ENCODE measurements at places on chromosomes 5 and 9.

DNA sequence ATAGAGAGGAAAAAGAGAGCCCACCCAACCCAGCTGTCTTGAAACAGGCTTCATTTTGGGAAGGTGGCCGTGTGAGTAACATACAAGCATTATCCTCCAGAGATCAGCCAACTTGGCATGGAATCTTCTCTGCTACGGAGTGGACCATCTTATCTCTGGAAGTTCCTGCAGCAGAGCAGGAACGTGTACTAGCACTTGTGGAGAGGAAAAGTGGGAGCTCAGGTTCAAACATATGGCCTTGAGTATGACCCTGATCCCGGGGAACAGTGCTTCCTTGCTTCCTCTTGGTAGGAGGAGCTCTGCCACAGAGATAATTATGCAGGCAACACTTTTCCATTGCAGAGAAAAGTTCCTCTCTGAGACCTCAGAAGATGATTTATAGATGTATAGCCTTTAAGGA lies 490.4 kb upstream of the ACO1 start:
- no peak for DNase-seq

GRCh38 chr5:171614971-171615653 lies 170.5 kb upstream of the SMIM23 start:
- no peak for DNase-seq

DNA sequence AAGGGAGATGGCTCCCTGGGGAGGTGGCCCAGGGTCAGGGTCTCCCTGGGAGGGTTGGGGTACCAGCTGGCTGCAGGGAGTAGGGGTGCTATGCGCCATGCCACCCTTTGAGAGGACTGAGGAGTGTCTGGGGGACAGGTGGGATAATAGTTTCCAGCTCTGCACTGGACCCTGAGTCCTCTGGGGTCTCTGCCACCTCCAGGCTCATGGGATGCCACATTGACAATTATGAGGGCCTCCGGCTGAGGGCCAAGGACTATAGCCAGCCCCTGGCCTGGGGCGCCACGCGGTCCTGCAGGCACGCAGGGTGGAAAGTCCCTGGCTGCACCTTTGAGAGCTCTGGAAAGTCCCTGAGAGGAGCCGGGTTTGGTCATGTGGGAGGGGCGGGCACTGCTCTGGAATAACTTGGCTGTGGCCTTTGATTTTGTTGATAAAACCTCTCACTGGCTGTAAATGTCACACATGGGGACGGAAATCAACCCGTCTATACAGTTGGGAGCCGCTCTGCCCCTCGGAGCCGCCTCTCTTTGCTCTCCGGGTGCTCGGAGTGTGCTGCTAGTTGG lies 16.0 kb downstream of the TRAF2 start:
- DNase-seq = peak; percentile 85

DNA sequence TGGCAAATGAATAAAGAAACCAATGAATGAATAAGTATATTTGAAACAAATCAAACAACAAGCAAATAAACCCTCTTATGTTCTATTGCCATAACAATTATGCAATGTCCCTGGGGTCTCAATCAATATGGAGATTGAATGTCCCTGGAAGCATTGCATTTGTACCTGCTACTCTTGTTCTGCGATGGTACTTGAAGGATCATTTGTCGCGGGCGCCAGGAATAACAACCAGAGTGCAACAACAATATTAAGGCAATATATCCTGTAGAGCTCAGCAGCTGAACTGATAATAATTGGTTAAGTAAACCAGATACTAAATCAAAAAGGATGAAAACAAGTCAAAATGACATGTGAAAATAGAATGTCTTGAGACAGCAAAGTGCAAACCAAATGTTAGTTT lies 1001.9 kb upstream of the NUDT12 start:
- no peak for DNase-seq

DNA sequence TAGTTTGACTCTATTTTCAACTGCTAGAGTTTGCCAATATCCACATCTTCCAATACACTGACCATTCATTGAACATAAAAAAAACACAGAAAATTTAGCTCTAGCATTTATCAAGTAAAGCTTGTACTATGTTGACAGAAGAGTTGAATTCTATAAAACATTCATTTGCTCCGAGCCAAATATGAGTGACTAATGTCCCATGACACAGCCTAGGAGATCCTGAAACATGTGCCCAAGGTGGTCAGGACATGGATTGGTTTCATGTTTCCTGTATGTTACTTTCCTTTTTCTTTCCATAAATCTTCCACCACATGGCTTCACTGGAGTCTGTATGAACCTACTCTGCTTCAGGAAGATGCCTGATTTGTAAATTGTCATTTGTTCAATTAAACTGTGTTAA lies 122.4 kb upstream of the PRDM9 start:
- DNase-seq = no peak

GRCh38 chr5:65727491-65728156 lies 5.6 kb downstream of the NLN start:
- no peak for DNase-seq

GRCh38 chr9:91522481-91522880 lies 98.8 kb upstream of the NFIL3 start:
- no peak for DNase-seq

GRCh38 chr9:9749591-9749990 lies 863.2 kb downstream of the PTPRD start:
- no peak for DNase-seq

- no peak for DNase-seq
Observed at GRCh38 chr9:3243683-3244082, 282.1 kb downstream of the RFX3 start.

DNA sequence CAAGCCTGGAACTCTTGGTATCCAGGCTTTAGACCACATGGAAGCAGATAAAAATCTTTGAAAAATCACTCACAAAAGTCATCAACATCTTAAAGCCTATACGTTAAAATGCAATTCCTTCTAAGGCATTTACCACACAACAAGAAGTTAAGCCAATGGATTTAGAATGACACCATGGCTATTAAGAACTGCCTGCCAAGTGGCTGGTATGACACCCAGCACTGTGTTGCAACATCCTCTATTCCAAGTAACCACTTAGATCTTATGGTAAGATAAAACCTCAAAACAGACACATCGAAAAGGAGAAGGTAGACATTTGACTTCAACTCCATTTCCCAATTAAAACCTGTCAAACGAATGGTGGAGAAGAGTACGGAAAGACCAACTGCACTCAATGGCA lies 344.2 kb upstream of the SLC30A5 start:
- no peak for DNase-seq

- peak; percentile 18 for DNase-seq
Observed at GRCh38 chr9:113219969-113220368, 1.1 kb downstream of the FKBP15 start.

GRCh38 chr9:35743452-35743851 lies 5.6 kb downstream of the GBA2 start:
- no peak for DNase-seq

- no peak for DNase-seq
Observed at GRCh38 chr9:88307136-88307535, 81.1 kb upstream of the SPIN1 start.

DNA sequence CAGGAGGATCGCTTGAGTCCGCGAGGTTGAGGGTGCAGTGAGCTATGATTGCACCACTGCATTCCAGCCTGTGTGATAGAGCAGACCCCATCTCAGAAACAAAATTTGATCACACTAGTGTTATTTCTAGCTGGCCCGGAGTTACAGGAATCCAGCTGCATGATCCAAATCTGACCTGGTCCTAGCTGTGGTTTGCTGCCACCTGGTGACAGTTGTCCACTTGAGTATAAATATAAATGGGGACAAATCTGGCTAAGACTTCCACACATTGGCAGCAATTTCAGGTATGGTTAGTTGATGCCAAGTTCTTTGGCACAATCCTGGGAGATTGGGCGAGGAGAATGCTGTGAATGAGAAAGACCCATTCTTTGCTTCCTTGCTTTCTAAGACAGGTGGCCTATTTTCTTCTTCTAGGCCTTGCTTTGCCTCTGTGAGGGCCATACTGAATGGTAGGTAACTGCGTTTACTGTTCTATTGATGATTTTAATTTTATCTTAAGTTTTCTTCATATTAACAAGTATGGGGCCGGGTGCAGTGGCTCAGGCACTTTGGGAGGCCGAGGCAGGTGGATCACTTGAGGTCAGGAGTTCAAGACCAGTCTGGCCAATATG lies 35.4 kb downstream of the UBE2R2 start:
- peak; percentile 75 for DNase-seq

GRCh38 chr5:4099386-4099785 lies 503.8 kb downstream of the IRX1 start:
- no peak for DNase-seq

GRCh38 chr5:80961376-80962281 lies 1.5 kb downstream of the RASGRF2 start:
- DNase-seq = peak; percentile 7

GRCh38 chr9:94480205-94480604 lies 74.7 kb upstream of the PCAT7 start:
- DNase-seq = no peak

DNA sequence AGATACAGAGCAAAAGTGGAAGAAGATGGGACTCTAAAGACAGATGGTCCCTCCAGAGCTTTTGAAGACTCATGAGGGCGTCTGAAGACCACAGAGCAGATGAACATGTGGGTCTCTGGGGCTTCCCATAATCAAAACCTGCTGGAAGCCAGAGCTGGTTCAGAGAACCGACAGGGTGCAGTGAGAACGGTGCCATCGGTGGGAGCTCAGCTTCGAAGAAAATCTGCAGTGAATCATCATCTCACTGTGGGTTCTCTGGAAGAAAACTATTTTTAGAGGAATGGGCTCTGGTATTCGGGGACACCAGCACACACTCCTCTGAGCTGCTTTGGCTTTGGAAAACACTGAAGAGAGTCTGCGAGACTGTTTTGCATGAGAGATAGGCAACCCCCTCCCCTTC lies 222.4 kb upstream of the PANK3 start:
- no peak for DNase-seq

- no peak for DNase-seq
Observed at GRCh38 chr5:81980598-81981260, 8.9 kb downstream of the ATG10 start.

GRCh38 chr5:132056610-132057497 lies 3.6 kb upstream of the IL3 start:
- DNase-seq = no peak

GRCh38 chr9:14216612-14217194 lies 97.2 kb downstream of the NFIB start:
- no peak for DNase-seq

DNA sequence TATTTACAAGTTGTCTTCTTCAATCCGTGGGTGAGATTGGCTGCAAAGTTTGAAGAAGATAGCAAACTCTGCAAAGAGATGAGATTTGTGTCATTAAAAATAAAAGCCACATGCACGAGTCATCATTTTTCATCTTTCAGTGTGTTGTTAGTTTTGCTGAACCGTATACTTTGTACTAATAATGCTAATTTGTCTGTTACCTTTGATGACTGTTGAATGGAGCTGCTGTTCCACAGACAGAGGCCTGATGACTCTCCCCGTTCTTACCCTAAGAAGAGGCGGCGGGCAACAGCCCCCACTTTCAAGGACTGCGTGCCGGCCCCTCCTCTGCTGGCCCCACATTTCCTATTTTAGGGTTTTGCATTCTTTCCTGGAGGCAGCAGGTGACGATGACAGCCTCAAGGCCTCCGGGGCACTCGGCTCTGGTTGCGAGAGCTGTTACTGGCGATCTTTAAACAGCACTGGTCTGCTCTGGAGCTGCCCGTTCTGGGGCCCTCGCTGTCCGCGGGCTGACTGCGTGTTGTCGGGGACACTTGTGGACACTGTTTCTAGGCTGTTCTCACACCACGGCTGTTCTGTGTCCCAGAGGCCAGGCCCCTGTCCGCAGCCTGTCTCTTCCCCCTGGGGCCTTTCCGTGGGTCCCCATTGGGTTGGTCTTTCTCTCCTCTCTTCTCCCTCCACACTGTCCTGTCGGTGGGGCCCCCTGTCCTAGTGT lies 35.1 kb downstream of the NDUFS6 start:
- DNase-seq = no peak

DNA sequence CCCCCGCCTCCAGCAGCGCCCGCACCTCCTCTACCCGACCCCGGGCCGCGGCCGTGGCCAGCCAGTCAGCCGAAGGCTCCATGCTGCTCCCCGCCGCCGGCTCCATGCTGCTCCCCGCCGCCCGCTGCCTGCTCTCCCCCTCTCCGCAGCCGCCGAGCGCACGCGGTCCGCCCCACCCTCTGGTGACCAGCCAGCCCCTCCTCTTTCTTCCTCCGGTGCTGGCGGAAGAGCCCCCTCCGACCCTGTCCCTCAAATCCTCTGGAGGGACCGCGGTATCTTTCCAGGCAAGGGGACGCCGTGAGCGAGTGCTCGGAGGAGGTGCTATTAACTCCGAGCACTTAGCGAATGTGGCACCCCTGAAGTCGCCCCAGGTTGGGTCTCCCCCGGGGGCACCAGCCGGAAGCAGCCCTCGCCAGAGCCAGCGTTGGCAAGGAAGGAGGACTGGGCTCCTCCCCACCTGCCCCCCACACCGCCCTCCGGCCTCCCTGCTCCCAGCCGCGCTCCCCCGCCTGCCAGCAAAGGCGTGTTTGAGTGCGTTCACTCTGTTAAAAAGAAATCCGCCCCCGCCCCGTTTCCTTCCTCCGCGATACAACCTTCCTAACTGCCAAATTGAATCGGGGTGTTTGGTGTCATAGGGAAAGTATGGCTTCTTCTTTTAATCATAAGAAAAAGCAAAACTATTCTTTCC lies 19.3 kb downstream of the CDKN2A start:
- peak; percentile 55 for DNase-seq

GRCh38 chr9:97848480-97849237 lies 4.4 kb upstream of the FOXE1 start:
- peak; percentile 29 for DNase-seq

DNA sequence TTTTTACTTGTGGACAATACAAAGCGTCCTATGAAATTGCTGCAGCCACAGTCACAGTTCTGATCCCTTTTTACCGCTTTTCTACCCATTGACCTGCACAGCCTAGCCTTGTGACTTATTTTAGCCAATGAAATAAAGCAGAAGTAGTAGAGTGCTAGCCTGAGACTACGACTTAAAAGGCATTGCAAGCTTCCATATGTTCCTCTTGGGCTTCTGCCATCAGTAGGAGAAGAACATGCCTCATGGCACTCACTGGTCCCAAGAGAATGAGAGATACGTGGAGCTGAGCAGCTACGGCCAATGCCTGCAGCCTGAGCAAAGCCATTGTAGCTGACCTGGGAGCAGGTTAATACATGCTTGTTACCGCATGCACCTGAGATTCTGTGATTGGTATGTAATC lies 416.6 kb upstream of the CLINT1 start:
- DNase-seq = no peak
